ENCODE measurements at places on chromosomes 4 and X. TPM values are rescaled to one million over a fixed set of nuclear protein-coding genes. Genes with fewer than 3 reads are reported as not detected.

GRCh38 chrX:24243692-24244091 lies 70.2 kb downstream of the SUPT20HL2 start:
- DNase-seq, result no peak

- DNase-seq, result no peak
These were observed 175.0 kb downstream of the MAPK10 start for GRCh38 chr4:86184901-86185285.

DNA sequence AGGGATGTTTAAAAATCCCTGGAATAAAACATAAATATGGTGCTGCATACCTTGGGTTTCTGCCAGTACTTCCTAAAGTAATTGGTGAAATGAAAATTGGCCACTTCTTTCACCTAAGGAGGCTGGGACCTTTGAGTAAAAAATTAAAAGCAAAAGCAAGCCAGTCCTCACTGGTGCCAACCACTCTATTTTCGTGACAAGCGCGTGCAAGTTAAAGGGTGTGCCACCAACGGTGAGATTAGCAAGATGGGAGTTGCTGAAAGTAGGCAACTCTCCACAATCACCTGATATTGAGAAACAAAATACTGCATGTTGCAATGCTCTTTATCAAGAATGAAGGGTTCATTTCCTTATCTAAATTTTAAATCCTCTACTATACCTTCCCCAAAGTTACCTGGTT lies 19.7 kb upstream of the RTL9 start:
- no peak for DNase-seq

- no peak for DNase-seq
These were observed 65.1 kb downstream of the LHFPL1 start for GRCh38 chrX:112614640-112615039.

GRCh38 chrX:38986586-38986985 lies 185.3 kb downstream of the MID1IP1 start:
- DNase-seq, result no peak

Gene ZNF275
- 5.0 TPM for total RNA-seq

Gene SUPT20HL1
- total RNA-seq, result not detected

Gene NDNF
- 0.10 TPM for total RNA-seq

Gene BTK
- total RNA-seq, result not detected

All from Panc1 (cell line).